ENCODE measurements at places on chromosomes 11 and 22.

DNA sequence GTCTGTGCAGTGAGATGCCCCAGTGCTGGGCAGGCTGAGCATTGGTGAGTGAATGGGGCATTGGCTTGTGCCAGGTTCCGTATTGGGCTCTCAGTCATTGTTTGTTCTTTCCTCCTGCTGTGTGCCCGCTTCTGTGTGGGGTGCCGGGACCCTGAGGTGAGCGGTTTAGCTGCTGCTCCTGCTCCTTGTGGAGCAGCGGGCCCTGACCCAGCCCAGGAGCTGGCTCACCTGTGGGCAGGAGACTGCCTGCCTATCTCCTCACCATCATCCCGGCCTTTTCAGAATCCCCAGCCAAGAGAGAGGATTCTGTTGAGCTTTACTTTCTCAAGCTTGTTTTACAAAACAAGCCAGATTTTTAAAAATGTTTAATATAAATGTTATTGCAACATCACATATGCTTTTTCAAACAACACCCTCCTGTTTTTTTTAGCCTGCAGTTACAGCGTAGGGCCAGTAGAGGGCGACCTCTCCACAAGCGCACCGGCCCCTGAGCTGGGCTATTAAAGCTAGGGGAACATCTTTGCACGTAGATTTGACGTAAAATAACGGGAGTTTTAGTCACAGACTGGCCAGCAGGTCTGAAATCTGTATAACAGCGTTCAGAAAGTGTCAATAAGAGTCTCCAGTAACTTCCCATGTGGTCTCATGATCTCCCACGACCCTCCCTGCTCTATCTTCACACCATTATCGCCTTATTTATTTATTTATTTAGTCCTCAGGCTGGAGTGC lies 25.1 kb upstream of the RELT start:
- DNase-seq: peak; percentile 65

- peak; percentile 91 for DNase-seq
Observed at GRCh38 chr22:22836635-22837034, 51.0 kb upstream of the IGLL5 start.

GRCh38 chr11:72573072-72573854 lies 101.0 kb downstream of the PDE2A start:
- peak; percentile 21 for DNase-seq

DNA sequence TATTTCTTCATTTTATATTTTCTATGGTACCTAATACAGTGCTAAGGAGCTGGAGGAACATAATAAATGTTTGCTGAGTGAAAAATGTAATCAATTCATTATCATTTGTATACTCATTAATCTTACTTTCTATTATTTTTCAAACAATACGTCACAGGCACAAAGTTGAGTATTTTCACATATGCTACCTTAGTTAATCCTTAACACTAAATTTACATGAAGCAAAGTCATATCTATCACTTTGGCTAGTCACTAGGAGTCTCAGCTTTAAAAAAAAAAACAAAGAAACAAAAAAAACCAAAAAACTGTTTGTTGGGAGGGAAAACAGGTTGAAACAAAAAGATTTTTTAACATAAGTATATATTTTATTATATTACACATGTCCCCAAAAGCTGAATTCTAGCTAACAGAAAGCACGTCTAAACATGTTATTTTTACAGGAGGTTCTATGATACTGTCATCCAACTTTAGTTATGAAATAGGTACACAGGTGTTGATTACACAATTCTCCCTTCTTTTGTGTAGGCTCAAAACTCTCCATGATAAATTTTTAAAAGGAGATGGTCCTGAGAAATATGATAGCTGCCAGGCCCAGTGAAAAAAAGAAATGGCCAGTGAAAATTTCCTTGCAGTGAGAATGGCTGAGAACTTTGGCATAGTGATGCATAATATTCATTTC lies 14.3 kb downstream of the HPS5 start:
- DNase-seq: no peak

GRCh38 chr22:26549902-26550497 lies 37.7 kb upstream of the TFIP11 start:
- no peak for DNase-seq

Data from inflammatory macrophage treated with lipopolysaccharide for 4 hours (primary cell).